ENCODE measurements at places on chromosomes 7 and 10. TPM values are rescaled to one million over a fixed set of nuclear protein-coding genes. Genes with fewer than 3 reads are reported as not detected.

Gene GATA3
- total RNA-seq = 0.18 TPM

GRCh38 chr7:7490003-7490402, 45.7 kb downstream of the COL28A1 start:
- peak; percentile 34 for DNase-seq
- H3K4me1 ChIP-seq = no peaks in the 10 kb centered on the region
- H3K4me3 ChIP-seq = no peak overlapping the region
- no peak overlapping the region for H3K27ac ChIP-seq

Gene PURB
- total RNA-seq = 18.6 TPM

Gene TEX47
- total RNA-seq = not detected

Gene IFIT1
- total RNA-seq = 58.4 TPM

- H3K27ac ChIP-seq = no peak overlapping the region
- H3K4me1 ChIP-seq = peaks cover 3% of the 10 kb centered on the region
- no peaks in the 10 kb centered on the region for H3K27me3 ChIP-seq
- peak; percentile 68 for DNase-seq
- H3K36me3 ChIP-seq = no peaks in the 10 kb centered on the region
- no peak overlapping the region for H3K4me3 ChIP-seq
Measured at GRCh38 chr10:45179691-45180090, 135.7 kb downstream of the OR13A1 start.

Measured in muscle of leg (tissue), 16 donors.